ENCODE measurements at places on chromosomes 6 and 20.

DNA sequence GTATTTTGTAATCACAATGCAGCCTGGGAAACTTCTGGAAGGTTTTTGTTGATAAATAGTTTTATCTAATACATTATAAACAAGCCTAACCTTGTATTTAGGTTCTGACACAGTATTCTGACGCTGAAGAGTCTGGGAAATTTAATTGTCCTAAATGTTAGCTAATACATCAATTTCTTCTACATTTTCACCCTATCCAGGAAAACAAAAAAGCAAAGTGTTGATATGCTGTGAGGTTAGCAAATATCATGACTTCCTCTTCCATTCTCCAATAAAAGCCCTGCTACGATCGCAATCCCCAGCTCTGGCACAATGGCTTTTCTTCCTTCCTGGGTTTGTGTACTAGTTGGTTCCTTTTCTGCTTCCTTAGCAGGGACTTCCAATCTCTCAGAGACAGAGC is at the start of gene C6orf58:
TSS of gene C6orf58 (plus strand) at position 301 of the 400 bp plus-strand sequence. CDS start at position 313, 12 bp downstream.
- no peak for DNase-seq

DNA sequence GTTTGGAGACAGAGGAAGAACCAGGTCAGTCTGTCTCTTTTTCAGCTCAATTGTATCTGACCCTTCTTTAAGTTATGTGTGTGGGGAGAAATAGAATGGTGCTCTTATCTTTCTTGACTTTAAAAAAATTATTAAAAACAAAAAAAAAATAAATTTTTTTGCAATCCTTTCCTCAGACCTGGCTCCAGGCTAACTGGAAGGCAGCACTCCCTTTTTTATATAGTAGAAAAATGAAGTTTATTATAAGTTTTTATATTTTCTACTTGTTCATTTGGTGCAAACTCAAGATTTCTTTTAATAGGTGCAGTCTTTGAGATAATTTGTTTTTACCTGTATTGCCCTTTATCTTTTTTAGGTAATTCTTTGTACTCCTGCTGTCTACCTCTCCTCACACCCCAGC is 129.6 kb downstream of the SULF2 start:
- DNase-seq, result no peak

DNA sequence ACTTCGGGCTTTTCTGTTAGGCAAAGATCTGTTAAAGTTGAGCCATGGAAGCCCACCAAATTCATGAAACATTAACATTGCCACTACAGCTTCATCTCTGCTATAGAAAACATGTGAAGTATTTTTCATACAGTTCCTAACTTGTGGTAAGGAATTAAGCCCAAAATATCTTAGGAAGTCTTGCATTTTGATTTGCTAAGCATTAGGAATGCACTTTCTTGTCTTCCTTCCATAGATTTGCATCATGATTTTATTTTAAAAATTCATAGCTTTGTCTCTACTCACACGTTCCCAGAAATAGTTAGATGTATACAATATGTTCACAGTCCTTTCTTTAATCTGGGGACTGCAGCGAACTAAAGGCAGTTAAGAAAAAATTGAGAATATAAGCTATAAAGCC is 325.6 kb downstream of the CENPW start:
- no peak for DNase-seq

- DNase-seq, result no peak
Observed at GRCh38 chr6:131212024-131212423, 76.8 kb downstream of the AKAP7 start.

GRCh38 chr20:61599541-61599992 is 347.5 kb downstream of the CDH4 start:
- DNase-seq, result no peak

DNA sequence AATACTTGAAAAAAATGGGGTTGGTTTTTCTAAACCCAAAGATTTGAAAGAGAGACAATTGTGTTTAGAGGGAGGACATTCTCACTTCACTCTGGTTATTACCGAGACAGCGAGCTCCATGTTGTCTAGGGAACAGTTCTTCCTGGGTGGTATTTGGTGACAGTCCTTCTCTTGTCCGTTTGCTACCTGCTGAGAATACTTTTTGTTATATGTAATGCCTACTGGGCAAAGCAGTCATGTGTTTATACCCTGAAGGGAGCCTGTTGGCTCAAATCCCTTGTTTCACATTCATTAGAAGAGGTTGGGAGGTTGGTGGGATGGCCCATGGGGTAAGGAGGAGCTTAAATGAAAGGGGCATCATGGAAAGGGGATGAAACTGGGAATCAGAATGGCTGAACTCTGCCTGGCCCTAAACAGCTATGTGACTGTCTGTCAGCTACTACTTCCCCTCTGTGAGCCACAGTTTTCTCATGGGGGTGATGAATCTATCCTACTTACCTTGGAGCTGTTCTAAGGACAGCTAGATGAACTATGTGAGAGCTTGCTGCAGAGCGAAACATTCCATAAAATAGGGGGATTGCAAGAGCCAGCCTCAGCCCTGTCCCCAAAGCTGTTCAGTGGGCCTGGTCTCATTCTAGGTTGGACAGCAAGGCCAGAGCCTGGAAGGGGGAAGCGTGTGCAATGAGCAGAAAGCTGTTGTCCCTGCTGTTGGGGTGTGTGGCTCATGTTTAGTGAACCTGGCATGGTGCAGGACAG is 43.5 kb downstream of the FNDC1 start:
- DNase-seq, result no peak

DNA sequence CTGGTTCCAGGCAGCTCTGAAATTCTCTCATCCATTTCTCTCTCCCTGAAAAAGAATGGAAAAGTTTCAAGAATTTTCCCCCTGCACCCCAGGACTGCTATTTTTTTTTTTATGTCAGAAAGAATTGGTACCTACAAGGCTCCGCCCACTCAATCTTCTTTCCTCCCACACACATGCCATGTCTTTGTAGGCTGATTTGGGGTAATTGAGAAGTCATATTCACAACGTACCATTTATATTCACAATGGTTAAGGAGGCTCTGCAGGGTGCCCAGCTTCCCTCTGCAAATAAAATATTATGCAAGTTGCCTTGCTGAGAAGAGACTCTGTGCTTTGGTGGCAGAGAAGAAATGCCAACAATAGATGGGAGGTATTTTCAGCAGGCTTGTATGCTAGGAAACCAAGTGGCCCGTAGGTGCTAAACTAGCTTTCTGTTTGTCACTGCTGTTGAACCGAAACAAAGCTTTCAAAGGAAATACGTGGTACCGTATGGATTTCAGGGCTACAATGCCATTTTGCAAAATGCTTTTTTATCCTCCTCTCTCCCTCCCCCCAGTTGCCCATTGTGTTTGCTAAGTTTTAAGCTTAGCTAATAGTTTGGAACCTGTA is 150.0 kb downstream of the PHACTR1 start:
- DNase-seq, result no peak

GRCh38 chr6:72290620-72291019 is 331.2 kb upstream of the KCNQ5 start:
- no peak for DNase-seq

GRCh38 chr6:97901531-97901930 is 618.5 kb upstream of the MMS22L start:
- DNase-seq, result no peak

DNA sequence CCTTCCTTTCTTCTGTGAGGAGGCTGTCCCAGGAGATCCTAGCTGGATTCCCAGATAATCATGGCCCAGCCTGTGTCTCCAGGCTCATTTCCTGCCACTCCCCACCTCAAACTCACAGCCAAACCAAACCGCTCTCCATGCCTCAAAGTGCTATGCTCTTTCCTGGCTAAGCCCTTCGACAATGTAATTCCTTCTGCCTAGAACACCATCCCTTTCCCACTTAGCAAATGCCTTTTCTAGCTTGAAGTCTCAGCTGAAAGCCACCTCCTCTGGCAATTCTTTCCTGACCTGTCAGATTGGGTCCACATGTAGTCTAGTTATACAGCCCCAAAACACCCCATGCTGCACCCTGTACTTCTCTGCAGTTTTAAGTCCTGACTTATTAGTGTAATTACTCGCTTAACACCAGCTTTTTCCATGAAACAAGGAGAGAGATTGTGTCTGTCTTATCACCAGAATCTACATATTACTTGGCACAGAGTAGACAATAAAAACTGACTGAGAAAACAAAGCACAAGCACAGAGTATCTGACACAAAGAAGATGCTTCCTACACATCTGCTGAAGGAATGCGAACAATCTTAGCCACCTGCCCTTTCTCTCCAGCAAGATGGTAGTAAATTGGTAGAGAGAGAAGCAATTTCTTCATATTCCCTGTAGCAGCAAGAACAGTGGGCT is 5.4 kb downstream of the TRIM26 start:
- no peak for DNase-seq

DNA sequence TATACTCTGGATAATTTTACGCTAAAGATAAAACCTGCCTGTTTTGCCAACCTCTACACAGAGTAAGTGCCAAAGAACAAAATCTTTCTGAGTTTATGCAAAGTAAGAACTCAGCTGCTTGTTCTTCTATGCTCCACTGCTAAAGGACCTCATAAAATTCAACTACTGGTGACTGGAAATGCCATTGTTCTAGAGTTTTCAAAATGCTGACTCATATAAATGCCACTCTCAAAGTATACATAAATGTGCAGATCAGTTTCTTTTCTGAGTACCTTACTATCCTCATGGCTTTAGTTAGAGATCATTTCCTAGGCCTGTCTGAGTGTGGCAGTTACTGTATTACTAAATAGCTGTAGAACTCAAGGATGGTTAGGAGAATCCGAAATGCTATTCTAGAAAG is 45.6 kb downstream of the LYRM4 start:
- DNase-seq, result no peak

- no peak for DNase-seq
Observed at GRCh38 chr6:35343092-35343834, 905 bp downstream of the PPARD start.

DNA sequence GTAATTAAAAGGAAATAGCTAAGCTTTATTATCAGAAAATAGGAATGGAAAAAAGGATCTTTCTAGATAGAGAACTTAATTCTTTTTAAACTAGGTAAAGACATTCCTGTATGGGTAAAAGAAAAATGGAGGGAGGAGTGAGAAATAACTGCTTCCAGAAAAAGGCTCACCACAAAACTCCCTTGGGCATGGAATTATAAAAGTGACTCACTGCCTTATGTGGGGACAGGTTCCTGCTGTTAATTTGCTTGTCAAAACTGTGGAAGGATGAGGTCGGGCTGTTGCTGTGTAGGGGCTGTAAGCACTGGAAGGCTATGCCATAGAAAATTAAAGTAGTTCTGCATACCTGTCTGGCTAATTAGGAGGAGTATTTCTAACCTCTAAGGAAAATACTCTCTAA is 158.7 kb downstream of the UBE3D start:
- no peak for DNase-seq

- no peak for DNase-seq
Observed at GRCh38 chr20:23242104-23242503, 108.5 kb upstream of the NXT1 start.

DNA sequence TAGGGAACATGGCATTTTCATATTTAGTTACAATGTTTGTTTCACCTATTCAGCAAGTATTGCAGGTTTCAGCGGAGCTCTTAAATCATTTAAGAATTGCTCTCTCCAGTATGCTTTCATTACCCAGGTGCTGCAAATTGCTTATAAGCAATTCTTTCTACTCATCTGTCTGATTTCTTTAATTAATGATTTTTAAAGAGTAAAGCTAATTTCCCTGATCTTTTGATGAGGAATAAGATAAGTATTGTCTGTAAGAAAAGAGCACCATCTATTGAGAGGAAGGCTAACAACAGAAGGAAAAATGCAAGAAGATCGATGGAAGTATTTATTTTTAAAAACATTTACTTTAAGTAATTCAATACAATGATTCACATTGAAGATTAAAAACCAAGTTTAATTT is 2.0 kb downstream of the OPRM1 start:
- DNase-seq, result no peak

- DNase-seq, result no peak
Observed at GRCh38 chr6:70110126-70111022, 192.5 kb downstream of the COL9A1 start.

DNA sequence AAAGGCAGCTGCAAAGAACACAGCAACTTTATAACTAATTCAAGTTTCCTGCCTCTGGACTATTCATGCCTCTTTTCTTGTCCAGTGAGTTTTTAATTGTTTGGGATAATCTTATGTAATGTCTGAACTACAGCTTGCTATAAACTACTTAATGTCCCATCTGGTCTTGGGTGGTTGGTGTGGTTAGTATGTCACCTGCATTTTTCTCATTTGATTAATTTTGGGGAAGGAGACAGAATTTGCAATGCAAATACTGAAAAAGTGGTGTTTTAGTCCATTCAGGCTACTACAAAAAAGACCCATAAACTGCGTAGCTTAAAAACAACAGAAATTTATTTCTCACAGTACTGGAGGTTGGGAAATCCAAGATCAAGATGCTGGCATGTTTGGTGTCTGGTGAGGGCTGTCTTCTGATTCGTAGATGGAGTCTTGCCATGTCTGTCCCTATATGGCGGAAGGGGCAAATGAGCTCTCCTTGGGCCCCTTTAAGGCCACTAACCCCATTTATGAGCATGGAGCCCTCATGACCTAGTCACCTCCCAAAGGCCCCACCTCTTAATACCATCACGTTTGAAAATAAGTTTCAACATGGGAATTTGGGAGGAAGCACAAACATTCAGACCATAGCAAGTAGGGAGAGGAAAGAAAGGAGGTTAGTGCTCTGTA is 22.4 kb downstream of the RNF8 start:
- DNase-seq, result no peak

GRCh38 chr6:64238071-64238470 is 602.5 kb downstream of the PHF3 start:
- DNase-seq, result no peak

DNA sequence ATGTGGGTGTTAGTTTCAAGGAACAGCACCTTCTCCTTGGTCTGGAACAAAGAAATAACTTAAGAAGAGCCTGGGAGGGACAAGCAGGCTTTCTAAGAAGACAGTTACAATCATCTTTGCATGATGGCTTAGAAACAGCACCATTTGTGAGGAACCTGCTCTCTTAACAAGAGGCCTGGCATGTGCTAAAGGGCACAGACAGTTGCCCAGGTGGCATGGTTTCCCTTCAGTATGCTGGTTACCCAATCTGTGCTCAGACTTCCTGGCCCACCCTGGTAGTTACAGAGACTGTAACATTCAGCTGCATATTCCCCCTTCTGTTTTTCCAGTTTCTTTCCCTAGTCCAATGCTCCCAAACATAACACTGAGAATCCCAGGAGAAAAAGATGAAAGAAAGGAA is 84.0 kb downstream of the CHD6 start:
- DNase-seq, result no peak

GRCh38 chr6:159935633-159936032 is 33.2 kb upstream of the IGF2R start:
- no peak for DNase-seq

DNA sequence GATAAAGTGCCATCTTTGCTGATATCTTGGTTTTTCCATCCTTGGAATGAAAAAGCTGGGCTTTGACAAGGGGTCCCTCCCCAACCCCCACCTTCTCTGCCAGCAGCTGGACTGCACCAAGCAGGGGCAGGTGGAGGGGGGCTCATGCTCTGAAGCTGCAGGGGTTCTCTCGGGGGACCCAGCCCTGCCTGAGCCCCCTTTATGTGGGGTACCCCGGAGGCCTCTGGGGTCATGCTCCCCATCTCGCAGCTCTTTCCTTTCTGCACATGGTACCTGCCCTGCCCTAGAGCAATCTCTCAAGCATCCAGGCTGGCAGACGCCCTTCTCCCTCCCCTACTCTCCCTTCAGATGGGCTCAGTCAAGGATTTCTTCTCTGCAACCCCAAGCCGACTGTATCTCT is 146.7 kb upstream of the PTPN1 start:
- no peak for DNase-seq

- DNase-seq, result no peak
Observed at GRCh38 chr20:38345643-38346042, 639 bp upstream of the LBP start.

GRCh38 chr6:33299237-33299944 is 649 bp upstream of the RGL2 start:
- DNase-seq, result peak; percentile 86

- no peak for DNase-seq
Observed at GRCh38 chr6:170314983-170315382, 8.4 kb downstream of the FAM120B start.
